Motor neuron (in vitro differentiated cells): ENCODE measurements at places on chromosomes 6 and 20. TPM values are rescaled to one million over a fixed set of nuclear protein-coding genes. Genes with fewer than 3 reads are reported as not detected.

The GPR31 gene
- total RNA-seq = 0.09 and 0.25 TPM in 2 replicates

GRCh38 chr6:72755752-72756151 lies 133.9 kb downstream of the KCNQ5 start:
- ATAC-seq = no peak

The SLC24A3 gene
- 0.11 and 0.38 TPM in 2 replicates for total RNA-seq

The LHFPL5 gene
- not detected in 2 replicates for total RNA-seq

GRCh38 chr6:73050706-73051105 lies 174.6 kb downstream of the KHDC1L start:
- ATAC-seq = no peak

DNA sequence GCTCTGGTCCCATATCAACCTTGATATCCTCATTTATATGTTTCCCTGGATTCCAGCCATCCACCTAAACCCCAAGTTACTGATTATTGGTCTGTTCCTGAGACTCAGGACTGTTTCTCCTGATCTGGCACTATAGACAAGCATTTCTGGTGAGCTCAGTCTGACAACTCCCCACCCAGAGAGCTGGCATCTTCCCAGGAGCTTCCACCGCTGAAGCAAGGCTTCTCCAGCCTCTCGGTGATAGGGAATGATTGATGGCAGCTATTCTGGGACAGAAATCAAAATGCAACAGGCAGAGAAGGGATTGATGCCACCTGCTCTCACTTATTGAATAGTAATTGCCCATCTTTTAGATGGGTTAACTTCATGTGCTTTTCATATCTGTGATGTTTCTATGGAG lies 169.7 kb upstream of the GGTLC1 start:
- peak; percentile 68 for ATAC-seq

DNA sequence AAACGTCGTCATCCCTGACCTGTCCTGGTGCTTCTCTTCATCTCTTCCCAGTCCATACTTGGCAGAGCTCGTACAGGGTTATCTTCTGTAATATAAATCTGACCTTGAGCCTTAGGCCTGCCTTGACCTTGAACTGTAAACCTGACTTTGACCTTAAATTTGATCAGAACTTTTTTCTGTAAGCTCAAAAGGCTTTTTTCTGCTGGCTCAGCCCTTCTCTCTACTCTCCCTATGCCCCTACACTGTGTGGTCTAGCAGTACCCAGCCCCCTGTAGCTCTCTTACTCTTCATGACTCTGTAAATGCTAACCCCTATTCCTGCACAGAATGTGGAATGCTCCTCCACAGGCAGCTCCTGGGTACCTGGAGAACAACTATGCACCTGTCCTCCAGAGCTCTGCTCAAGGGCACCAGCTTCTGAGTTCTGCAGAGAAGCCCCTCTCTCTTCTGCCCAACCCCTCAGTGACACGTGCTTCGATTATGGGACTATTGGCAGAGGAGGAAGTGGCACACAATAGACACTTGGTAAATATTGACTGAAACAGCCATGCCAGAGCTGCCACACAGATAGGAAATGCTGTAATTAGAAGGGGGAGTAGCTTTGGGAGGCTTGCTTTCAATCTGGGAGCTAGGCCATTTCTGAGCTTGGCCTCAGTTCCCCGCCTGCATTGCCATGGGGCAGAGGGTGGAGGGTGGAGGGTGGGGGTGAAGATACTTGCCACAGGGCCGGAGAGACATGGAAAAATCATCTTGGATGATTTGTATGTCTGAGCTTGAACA lies 15.4 kb downstream of the SNPH start:
- ATAC-seq = no peak
